ENCODE measurements at places on chromosomes 4 and X.

GRCh38 chrX:5163663-5164062 is 1065.0 kb downstream of the NLGN4X start:
- DNase-seq = no peak

GRCh38 chrX:17993062-17993461 is 132.0 kb upstream of the RAI2 start:
- no peak for DNase-seq

DNA sequence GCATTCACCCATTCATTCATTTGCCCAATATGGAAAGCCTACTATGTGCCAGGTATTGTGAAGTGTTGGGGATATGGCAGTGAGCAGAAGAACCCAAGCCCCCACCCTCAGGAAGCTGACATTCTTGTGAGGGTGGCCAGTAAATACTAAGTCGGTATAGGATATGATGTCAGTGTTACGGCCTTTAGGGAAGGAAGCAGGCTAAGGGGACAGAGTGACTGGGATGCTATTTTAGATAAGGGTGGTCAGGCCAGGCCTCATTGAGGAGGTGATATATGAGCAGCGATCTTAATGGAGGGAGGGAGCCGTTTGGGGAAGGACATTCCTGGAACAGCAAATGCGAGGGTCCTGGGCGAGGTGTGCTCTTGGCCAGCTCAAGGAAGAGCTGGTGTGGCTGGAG is 2.0 kb downstream of the ATP6AP1 start:
- DNase-seq = no peak

- no peak for DNase-seq
These were observed 19.8 kb upstream of the QRFPR start for GRCh38 chr4:121400632-121401031.

- no peak for DNase-seq
These were observed 1.3 kb downstream of the PTPN13 start for GRCh38 chr4:86595426-86595805.

GRCh38 chr4:11831739-11832138 is 403.0 kb upstream of the HS3ST1 start:
- no peak for DNase-seq

- DNase-seq = no peak
These were observed at the start of gene NDP for GRCh38 chrX:43973249-43974099. TSS of gene NDP (minus strand) at chrX:43973390. CDS start at chrX:43958645, 14,745 bp downstream.

GRCh38 chrX:13803116-13803515 is 13.8 kb downstream of the GPM6B start:
- DNase-seq = no peak

DNA sequence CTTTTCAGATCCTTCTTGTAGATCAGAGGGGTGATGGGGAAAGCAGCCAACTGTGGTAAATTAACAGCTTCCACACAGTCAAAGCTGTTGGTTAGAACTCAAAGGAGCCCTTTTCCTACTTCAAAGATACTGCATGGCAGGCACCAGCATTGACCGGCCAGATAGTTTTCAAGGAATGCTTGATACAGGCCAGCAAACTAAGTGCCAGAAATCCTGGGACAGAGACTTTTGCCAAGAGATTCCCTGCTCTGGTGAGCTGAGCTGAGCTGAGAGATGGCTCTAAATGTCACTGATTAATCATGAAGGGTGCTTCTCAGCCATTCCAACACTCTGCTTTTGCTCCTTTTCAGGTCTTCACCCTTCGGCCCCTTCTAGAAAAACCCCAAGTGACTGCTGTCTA is 131.6 kb upstream of the MED14 start:
- no peak for DNase-seq

DNA sequence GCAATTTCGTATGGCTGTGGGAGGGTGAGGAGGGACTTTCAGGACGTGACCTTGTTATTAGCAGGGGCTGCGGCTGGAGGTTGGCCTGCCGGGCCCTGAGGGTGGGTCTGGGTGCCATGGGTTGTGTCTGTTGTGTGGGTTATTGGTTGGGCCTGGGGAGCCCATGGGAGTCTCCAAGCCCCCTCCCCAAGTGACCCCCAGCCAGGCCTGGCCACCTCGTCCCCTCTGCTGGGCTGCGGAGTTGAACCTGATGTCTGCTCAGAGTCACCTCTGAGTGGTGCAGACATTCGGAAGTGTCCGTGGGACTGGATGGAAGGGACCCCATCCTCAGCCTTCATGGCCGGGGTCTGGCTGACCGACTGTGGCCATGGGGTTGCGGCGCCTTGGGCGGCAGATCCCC is 67.7 kb downstream of the TRMT44 start:
- DNase-seq = no peak

- DNase-seq = no peak
These were observed 57.0 kb downstream of the RTL9 start for GRCh38 chrX:110415440-110416170.

DNA sequence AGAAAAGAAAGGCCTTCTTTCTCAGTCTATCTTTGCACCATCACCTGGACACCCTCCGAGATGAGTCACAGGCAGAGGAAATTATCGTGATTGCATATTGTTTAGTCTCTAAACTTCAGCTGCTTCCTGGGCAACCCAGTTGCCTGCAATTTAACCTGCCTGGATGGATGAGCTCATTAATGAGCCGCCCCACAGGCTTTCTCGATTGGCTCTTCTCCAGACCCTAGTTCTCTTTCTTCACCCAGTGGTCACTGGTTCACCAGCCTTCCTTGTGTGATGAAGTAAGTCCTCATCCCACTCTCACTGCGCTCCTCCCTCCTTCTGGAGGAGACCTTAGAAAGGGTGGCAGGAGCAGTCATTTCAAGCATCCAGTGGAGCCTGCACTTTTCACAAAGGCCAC is 94.4 kb downstream of the SOWAHB start:
- DNase-seq = no peak

DNA sequence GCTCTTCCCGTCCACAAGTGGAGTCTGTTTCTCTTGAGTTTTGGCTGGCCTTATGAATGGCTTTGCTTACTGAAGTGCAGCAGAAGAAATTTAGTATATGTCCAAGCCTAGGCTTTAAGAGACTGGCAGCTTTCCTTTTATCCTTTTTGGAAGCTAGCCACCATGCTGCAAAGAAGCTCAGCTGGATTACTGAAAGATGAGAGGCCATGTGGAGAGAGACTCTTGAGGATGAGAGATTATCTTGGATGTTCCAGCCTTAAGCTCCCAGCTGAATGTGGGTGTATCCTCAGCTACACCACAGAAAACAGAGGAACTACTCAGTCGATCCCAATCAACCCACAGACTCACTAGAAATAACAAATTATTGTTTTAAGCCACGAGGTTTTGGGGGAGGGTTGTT is 12.5 kb downstream of the CCNG2 start:
- no peak for DNase-seq

DNA sequence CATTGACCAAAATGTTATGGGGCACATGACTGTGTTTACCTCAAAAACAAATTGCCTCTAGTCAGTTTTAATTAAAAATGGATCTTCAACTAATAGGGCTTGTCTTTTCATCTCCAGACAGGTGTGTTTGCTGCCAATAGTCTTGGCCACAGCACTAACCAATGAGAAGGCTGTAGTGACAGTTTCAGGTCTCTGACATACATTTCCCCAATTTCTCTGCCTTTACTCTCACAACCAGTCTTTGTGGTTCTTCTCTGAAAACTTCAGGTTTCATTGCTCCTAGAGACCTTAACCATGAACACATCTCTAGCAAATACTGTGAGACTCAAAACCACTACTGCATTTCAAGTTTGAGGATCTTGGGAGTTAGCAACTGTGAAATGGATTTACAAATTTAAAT is 3.5 kb upstream of the EDNRA start:
- no peak for DNase-seq

- DNase-seq = no peak
These were observed 16.7 kb upstream of the RBM41 start for GRCh38 chrX:107135049-107135964.

DNA sequence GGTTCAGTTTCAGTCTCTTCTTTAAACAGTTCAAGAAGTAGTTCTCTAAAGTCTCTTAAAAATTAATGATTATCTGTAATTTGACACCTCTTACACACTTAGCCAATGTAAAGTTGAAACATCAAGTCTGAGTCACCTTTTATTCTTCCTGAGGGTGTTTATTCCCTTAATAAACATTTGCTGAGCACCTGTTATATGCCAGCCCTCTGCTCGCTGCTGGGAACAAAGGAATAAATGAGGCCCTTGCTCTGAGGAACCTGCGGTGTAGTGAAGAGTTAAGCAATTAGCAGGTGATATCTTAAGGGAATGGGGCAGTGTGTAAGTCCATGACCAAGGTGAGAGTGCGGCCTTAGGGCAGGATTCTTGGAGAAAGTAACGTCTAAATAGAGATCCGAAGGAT is 5.2 kb upstream of the NDNF start:
- DNase-seq = no peak

- DNase-seq = no peak
These were observed 79.3 kb downstream of the TEX13C start for GRCh38 chrX:125398959-125399440.

- no peak for DNase-seq
These were observed 540 bp downstream of the ZNF721 start for GRCh38 chr4:498328-498904.

GRCh38 chrX:17370191-17370590 is 4.8 kb upstream of the NHS start:
- DNase-seq = no peak

DNA sequence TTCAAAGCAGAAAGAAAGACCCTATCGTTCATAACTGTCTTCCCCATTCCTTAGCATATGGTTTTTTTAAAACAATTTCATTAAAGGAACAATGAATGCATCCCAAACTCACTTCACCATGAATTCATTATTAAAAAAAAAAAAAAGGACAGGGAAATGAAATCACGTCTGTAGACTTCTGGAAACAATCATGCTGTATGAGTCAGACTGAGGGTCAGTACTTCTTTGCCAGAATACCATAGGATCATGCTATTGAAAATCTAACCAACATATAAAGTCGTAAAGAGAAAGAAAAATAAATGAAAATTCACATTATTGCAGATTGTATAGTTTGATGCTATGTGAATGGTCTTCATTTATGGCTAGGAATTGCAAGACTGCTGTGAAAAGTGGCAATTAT is 144.4 kb downstream of the PCDH18 start:
- no peak for DNase-seq

GRCh38 chrX:110691446-110691845 is 104.2 kb downstream of the CHRDL1 start:
- no peak for DNase-seq

DNA sequence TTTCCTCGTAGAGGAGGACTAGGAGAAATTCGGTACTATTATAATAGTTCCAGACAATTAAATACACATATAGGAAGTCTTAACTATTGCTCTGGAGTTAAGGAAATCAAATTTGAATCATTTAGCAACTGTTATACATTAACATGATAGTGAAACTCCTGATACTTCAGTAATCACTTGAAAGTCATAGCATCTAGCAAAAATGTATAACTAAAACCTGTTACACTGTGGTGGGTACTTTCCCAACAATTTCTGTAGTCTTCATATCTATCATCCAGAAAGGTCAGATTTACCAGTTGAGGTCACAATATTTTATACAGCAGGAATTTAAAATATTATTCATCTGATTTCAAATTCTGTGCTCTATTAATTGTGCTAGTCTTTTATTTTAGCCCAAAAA is 669.6 kb upstream of the PCDH10 start:
- DNase-seq = no peak

- DNase-seq = no peak
These were observed 37.2 kb downstream of the LRP2BP start for GRCh38 chr4:185358514-185358913.

GRCh38 chr4:111678479-111678878 is 466.8 kb upstream of the FAM241A start:
- DNase-seq = no peak

DNA sequence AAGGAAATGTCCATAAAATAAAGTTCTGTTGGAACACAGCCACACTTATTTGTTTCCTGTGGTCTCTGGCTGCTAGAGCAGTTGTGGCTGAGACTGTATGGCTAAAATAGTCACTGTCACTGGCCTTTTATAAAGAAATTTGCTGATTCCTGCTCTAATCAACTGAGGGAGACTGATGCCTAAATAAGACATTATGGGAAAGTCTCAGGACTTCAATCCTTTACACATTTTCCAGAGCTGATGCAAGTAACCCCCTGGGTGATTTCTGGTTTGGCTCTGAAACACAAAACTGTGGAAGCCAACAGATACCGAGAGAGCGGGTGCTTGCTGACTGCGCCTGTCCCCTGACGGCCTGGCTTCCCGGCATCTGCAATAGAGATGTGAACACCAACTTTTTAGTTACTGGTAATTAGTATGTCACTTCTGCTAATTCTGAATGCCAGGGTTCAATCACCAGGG is 64.0 kb downstream of the POLR2B start:
- no peak for DNase-seq

DNA sequence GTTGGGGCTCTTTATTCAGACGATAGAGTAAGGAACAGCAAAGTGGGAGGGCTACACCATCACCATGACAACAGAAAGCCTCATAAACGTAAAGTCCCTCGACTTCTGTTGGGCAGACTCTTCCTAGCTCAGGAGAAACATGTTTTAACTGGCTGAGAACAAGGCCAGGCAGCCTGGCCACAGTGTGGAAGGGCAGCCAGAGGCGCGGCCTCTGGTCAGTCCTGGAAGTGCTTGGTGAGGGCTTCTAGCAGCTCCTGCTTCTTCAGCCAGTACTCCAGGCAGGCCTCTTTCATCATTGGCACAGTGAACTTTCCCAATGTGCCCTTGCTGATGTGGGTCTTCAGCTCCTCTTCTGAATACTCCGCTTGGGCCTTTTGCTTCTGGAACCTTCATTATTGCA is 690.9 kb downstream of the PCDH19 start:
- DNase-seq = no peak

DNA sequence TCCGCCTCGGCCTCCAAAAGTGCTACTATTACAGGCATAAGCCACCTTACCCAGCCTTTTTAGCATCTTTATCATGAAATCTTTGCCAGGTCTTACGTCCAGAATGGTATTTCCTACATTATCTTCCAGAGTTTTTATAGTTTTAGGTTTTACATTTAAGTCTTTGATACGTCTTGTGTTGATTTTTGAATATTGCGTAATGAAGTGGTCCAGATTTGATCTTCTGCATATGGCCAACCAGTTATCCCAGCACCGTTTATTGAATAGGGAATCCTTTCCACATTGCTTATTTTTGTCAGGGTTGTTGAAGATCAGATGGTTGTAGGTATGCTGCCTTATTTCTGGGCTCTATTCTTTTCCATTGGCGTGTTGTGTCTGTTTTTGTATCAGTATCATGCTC is 349.6 kb downstream of the KCTD8 start:
- no peak for DNase-seq

- no peak for DNase-seq
These were observed 234.3 kb upstream of the HHIP start for GRCh38 chr4:144411700-144412099.

GRCh38 chrX:129427267-129427666 is 96.0 kb downstream of the SMARCA1 start:
- DNase-seq = no peak

GRCh38 chrX:386239-386767 is 404 bp downstream of the PPP2R3B start:
- DNase-seq = peak; percentile 47

Measured in CD4-positive, alpha-beta T cell (primary cell).